ENCODE measurements at places on chromosomes 13 and 19. TPM values are rescaled to one million over a fixed set of nuclear protein-coding genes. Genes with fewer than 3 reads are reported as not detected.

GRCh38 chr19:35246466-35247092 lies 2.2 kb upstream of the LSR start:
- peaks cover 31% of the 10 kb centered on the region for H3K27me3 ChIP-seq
- peaks cover 12% of the 10 kb centered on the region for H3K36me3 ChIP-seq
- peaks cover 34% of the 10 kb centered on the region for H3K4me1 ChIP-seq
- no peak overlapping the region for H3K27ac ChIP-seq

- peak; percentile 67 for DNase-seq
- peaks cover 98% of the 10 kb centered on the region for H3K4me1 ChIP-seq
- no peaks in the 10 kb centered on the region for H3K27me3 ChIP-seq
- H3K27ac ChIP-seq = peak overlapping the region; percentile 75
These were observed 161.5 kb downstream of the KATNAL1 start for GRCh38 chr13:30145709-30146367.

DNA sequence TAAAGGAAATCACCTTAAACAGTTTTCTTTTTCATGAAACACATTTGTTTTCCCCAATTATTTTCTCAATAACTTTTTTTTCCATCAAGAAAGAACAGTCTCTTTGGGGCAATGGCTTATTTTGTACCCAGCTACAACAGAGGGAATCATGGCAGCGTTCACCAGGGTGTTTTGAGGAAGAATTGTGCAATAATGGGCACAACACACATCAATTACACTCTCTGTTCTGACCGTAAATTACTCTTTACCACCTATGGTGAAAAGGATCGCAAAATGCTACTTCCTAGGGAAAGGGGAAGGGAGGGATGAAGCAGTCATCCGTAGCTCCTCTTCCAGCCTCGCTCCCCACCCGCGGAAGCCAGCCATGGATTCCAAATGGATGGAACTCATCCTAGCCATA lies 38.6 kb downstream of the TMTC4 start:
- no peaks in the 10 kb centered on the region for H3K27me3 ChIP-seq
- DNase-seq = no peak
- peaks cover 3% of the 10 kb centered on the region for H3K36me3 ChIP-seq

Gene ZNF264
- total RNA-seq = 43.3 TPM

Gene PNMA8A
- 1.9 TPM for total RNA-seq

Data from activated T-cell treated with anti-CD3 and anti-CD28 coated beads, Interleukin-2, amount 50 U/mL, for 72 hours (primary cell).